ENCODE measurements at places on chromosomes 6 and 20. TPM values are rescaled to one million over a fixed set of nuclear protein-coding genes. Genes with fewer than 3 reads are reported as not detected.

HLA-DRA gene
- 24.3 TPM for total RNA-seq

IBTK gene
- 29.5 TPM for total RNA-seq

DDO gene
- total RNA-seq: not detected

MYH7B gene
- total RNA-seq: 0.47 TPM

RBBP9 gene
- 9.0 TPM for total RNA-seq

RPL10A gene
- total RNA-seq: 1,978 TPM

TRDN gene
- not detected for total RNA-seq

LRRC73 gene
- 0.67 TPM for total RNA-seq
